Epithelial cell of proximal tubule (primary cell): ENCODE measurements at places on chromosomes 2 and 18. TPM values are rescaled to one million over a fixed set of nuclear protein-coding genes. Genes with fewer than 3 reads are reported as not detected.

DNA sequence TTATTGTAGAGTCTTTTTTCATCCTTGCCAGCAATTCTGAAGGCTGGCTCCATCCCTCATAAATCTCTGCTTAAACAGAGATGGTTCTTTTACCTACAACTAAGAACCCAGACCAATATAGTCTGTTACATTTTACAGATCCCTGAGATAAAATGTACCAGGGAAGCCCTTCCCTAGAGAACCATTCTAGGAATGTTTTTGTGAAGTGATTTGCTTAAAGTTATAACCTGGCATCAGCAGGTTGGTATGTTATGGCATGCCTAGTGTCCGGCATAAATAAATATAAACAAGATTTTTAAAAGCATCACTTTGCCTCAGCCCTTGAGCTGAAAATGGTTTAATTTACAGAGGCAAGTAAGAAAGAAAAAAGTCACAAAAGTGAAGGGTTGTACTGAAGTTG, 18.5 kb upstream of the NPAS2 start:
- DNase-seq = no peak

LBX2 gene
- 1.3 and 1.7 TPM in 2 replicates for total RNA-seq

DNA sequence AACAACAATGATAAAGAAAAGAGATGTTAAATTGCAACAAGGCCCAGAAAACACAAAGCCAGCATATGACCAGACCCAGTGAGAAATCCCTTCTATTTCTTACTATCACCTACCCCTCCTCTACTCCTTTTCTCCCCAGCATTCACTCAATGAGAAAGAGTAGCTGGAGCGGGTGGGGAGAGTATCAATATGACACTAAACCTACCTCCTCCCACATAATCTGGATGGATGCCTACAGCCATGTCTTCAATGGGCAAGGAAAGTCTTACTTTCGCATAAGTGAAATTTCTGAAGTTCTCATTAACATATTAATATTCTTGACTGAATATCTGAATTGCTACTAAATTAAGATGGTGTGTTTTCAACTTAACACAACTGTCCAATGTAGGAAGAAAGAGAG, 78.2 kb downstream of the AFF3 start:
- no peak for DNase-seq

DNA sequence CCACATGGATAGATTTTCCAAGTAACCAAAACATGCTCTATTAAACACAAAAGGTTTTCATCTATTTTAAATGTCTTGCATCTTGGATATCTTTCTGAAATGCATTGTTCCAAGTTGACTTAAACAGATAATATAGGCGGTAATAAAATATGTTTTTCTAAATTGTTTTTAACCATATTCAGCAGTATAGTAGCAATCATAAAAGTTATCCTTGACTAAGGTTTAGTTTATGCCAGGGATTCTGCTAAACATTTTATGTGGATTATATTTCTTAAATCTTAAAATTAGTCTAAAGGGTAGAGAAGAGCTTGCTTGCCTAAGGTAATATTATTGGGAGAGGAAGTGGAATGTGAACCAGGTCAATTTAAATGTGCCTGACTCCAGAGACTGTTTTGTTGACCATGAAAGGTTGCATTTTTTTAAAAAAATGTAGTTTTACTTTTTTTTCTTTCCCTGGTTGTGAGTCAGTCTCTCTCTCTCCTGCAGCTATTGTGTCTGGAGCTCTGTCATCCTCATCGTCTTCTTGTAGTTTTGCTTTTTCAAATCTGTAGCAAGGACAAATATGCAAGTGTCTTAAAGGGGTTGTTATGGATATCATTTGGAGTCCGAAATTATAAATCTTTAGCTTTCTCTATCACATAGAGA, 309.1 kb upstream of the COL3A1 start:
- no peak for DNase-seq

PLB1 gene
- total RNA-seq = 1.2 and 2.1 TPM in 2 replicates

DNA sequence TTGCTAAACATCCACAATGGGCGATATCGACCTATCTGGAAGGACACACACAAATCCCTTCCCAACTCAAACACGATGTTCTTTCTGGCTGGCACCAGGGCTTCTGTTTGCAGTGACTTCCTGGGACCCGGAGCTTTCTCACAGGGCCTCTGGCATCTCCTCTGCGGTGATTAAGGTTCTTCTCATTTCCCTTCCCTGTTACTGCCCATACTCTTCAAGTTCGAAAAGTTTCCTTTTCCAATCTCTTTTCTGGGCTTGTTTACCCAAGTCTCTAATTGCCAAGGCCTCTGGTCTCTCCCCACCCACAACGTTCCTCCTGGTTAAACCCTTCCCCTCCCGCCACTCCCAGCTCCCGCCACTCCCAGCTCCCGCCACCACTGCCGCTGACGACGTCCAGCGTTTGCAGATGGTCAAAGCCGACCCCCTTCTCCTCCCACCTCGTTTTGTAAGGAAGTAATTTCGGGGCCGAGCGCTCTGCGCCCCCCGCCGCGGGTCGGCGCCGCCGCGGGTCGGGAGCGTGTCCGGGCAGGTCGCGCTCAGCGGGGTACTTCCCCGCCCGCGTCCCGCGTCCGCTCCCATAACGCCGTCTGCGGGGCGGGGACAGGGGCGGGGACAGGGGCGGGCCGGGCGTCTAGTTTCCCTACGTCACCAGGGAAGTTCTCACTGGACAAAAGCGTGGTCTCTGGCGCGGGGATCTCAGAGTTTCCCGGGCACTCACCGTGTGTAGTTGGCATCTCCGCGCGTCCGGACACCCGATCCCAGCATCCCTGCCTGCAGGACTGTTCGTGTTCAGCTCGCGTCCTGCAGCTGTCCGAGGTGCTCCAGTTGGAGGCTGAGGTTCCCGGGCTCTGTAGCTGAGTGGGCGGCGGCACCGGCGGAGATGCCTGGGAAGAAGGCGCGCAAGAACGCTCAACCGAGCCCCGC, at the start of gene PMAIP1:
Gene PMAIP1, plus strand, starts transcription at position 699 of the 924 bp plus-strand sequence. Its CDS starts 182 bp downstream, at position 881.
- no peak for DNase-seq

- DNase-seq = no peak
Observed at GRCh38 chr2:238439917-238440316, 13.2 kb downstream of the ASB1 start.

- no peak for DNase-seq
Observed at GRCh38 chr2:202871300-202872141, at the start of gene ICA1L. ICA1L (minus strand) TSS chr2:202871766; CDS start chr2:202829009, 42,757 bp downstream.

GRCh38 chr2:236935083-236935482, 150.6 kb upstream of the COPS8 start:
- DNase-seq = no peak

DNA sequence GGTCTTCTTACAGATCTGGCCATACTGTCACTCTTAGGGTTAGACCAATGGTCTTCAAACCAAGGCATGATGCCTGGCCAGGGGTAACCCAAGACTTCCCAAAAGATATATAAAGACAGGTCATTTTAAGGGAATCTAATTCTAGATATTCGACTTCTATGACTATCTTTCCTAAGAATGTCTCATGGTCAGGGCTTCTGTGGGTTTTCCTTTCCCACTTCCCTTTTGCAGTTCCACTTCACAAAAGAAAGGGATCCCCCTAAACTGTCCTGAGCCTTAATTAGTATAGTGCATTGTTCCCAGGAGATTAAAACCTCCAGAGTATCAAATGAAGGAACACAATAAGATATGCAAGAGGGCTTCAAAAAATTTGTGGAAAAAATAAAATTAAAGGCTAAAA, 223.6 kb upstream of the SIX2 start:
- DNase-seq = no peak

DNA sequence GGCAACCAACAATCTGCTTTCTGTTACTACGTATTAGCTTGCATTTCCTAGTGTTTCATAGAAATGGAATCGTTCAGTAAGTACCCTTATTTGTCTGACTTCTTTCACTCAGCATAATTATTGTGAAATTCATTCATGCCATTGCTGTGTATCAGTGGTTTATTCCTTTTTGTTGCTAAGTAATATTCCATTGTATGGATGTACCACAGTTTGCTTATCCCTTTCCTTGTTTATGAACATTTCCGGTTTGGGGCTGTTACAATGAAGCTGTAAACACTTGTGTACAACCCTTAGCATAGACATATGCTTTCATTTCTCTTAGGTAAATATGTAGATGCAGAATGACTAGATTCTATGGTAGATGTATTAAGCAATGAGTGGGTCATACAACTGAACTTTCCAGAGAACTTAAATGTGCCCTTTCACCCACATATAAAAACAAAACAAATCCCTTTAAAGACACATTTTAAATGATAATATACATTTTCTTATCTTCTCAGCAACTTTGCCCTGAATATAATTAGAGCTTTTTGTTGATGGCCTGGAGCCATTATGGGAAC, 21.9 kb downstream of the FER1L5 start:
- DNase-seq = no peak

PID1 gene
- total RNA-seq = 0.69 and 1.9 TPM in 2 replicates
